ENCODE measurements at places on chromosomes 5 and 9.
A peak's percentile ranks its signal among the peaks of the same experiment; 100 is the strongest.

- peaks cover 20% of the 10 kb centered on the region for H3K4me1 ChIP-seq
- H3K4me3 ChIP-seq = no peak overlapping the region
- H3K27ac ChIP-seq = peak overlapping the region; percentile 81
- no peaks in the 10 kb centered on the region for H3K27me3 ChIP-seq
These were observed 28.3 kb downstream of the ARHGEF28 start for GRCh38 chr5:73654171-73654811.

- H3K4me3 ChIP-seq = no peak overlapping the region
- no peaks in the 10 kb centered on the region for H3K27me3 ChIP-seq
- H3K27ac ChIP-seq = peak overlapping the region; percentile 65
- H3K36me3 ChIP-seq = no peaks in the 10 kb centered on the region
- DNase-seq = no peak
These were observed 72.9 kb downstream of the SERINC5 start for GRCh38 chr5:80182809-80183580.

DNA sequence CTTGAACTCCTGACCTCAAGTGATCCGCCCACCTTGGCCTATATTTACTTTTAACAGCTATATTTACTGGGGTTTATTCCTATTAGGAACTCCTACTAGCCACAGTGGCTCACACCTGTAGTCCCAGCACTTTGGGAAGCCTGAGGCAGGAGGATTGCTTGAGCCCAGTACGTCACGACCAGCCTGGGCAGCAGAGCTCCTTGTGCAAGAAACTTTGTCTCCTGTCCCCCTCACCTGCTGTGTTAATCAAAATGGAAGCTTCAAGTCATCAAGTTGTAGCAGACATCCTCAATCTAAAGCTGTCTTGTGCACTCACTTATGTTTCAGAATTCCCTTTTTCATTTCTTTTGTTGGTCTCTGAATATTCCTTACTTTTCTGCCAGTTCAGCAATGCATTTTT lies 15.0 kb upstream of the SPRY4 start:
- no peaks in the 10 kb centered on the region for H3K4me1 ChIP-seq
- no peak for DNase-seq
- H3K4me3 ChIP-seq = no peak overlapping the region
- H3K27ac ChIP-seq = no peak overlapping the region

GRCh38 chr5:157106630-157107461 lies 2.0 kb downstream of the HAVCR2 start:
- H3K36me3 ChIP-seq = no peaks in the 10 kb centered on the region
- no peak for DNase-seq
- H3K4me1 ChIP-seq = no peaks in the 10 kb centered on the region
- H3K27me3 ChIP-seq = no peaks in the 10 kb centered on the region
- H3K4me3 ChIP-seq = peak overlapping the region; percentile 21
- peak overlapping the region; percentile 79 for H3K27ac ChIP-seq

DNA sequence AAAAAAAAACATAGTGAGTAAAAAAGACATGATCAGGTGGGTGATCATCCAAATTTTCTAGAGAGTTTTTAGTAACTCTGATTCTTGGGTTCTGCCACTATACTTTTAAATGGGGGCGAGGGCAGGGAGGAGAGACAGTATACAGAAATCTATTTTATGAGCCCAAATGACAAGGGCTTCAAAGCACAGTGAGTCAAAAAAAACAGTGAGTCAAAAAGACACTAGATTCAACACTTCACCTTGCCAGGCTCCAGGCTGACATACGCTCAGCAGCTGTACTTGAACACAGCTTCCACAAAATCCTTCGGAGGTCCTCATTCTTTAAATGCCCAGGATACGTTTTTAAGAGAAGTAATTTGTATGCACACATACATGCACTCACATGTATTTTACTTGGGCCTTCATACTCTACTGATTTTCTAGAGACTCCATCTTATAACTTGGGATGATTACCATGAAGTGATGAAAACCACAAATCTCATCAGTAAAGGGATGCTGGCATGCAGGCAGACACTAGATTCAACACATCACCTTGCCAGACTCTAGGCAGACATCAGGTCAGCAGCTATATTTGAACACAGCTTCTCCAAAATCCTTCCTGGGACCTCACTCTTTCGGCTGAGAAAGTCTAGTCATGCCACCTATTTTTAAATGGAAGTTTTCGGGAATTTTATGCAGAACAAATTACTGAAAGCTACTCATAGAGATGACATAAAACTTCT lies 28.8 kb downstream of the NR3C1 start:
- no peak overlapping the region for H3K4me3 ChIP-seq
- peaks cover 35% of the 10 kb centered on the region for H3K4me1 ChIP-seq
- no peak for DNase-seq
- H3K36me3 ChIP-seq = no peaks in the 10 kb centered on the region

- H3K4me3 ChIP-seq = no peak overlapping the region
- DNase-seq = no peak
- peaks cover 12% of the 10 kb centered on the region for H3K36me3 ChIP-seq
- no peak overlapping the region for H3K27ac ChIP-seq
- H3K4me1 ChIP-seq = peaks cover 44% of the 10 kb centered on the region
- no peaks in the 10 kb centered on the region for H3K27me3 ChIP-seq
These were observed 4.4 kb downstream of the NOP16 start for GRCh38 chr5:176383961-176384360.

GRCh38 chr5:65834306-65834705 lies 92.1 kb upstream of the ERBIN start:
- no peak overlapping the region for H3K27ac ChIP-seq
- no peaks in the 10 kb centered on the region for H3K36me3 ChIP-seq
- H3K4me1 ChIP-seq = no peaks in the 10 kb centered on the region
- H3K27me3 ChIP-seq = no peaks in the 10 kb centered on the region
- DNase-seq = no peak
- no peak overlapping the region for H3K4me3 ChIP-seq

GRCh38 chr9:80156262-80156661 lies 584.5 kb downstream of the TLE4 start:
- DNase-seq = no peak
- H3K4me1 ChIP-seq = peaks cover 20% of the 10 kb centered on the region
- no peak overlapping the region for H3K4me3 ChIP-seq
- no peaks in the 10 kb centered on the region for H3K36me3 ChIP-seq
- no peaks in the 10 kb centered on the region for H3K27me3 ChIP-seq

- no peak for DNase-seq
- H3K4me3 ChIP-seq = no peak overlapping the region
These were observed 95.9 kb downstream of the UGCG start for GRCh38 chr9:111992523-111992922.

- no peaks in the 10 kb centered on the region for H3K36me3 ChIP-seq
- no peak overlapping the region for H3K27ac ChIP-seq
- no peaks in the 10 kb centered on the region for H3K27me3 ChIP-seq
- H3K4me3 ChIP-seq = no peak overlapping the region
These were observed 176.4 kb upstream of the MRPS30 start for GRCh38 chr5:44632344-44632743.

- H3K36me3 ChIP-seq = no peaks in the 10 kb centered on the region
- peaks cover 13% of the 10 kb centered on the region for H3K4me1 ChIP-seq
- no peak overlapping the region for H3K4me3 ChIP-seq
- peak overlapping the region; percentile 82 for H3K27ac ChIP-seq
These were observed 108.1 kb downstream of the TMEM174 start for GRCh38 chr5:73280821-73281746.

DNA sequence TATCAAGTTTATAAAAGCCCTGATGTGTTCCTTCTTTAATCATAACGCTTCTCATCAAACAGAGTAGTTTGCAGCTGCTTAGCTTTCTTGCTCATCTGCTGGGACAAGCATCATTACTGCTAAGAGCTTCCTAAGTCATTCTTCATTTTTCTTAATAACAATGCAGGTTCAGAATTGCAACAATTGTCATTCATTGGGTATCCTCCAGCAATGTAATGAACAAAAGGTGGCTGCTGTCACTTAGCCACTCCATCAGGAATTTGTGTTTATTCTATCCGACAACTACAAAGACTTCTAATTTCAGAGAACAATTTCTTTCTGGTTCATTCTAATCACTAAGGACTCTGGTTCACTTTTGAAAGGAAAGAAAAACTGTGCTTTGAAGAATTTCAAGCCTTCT lies 836.7 kb upstream of the CDH10 start:
- H3K27ac ChIP-seq = no peak overlapping the region
- no peaks in the 10 kb centered on the region for H3K36me3 ChIP-seq
- DNase-seq = no peak
- no peak overlapping the region for H3K4me3 ChIP-seq
- no peaks in the 10 kb centered on the region for H3K27me3 ChIP-seq

GRCh38 chr5:154842689-154843530 lies 7.5 kb downstream of the FAXDC2 start:
- no peaks in the 10 kb centered on the region for H3K4me1 ChIP-seq
- no peak overlapping the region for H3K4me3 ChIP-seq
- H3K27ac ChIP-seq = no peak overlapping the region
- H3K27me3 ChIP-seq = no peaks in the 10 kb centered on the region

DNA sequence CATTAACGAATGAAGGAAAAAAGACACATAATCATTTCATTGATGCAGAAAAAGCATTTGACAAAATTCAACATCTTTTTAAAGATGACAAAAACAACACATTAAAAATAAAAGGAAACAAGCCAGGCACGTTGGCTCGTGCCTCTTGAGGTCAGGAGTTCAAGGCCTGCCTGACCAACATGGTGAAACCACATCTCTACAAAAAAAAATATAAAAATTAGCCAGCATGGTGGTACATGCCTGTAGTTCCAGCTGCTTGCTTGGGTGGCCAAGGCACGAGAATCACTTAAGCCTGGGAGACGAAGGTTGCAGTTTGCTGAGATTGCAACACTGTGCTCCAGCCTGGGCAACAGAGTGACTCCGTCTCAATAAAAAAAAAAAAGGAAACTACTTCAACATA lies 77.0 kb downstream of the ERCC6L2 start:
- no peaks in the 10 kb centered on the region for H3K4me1 ChIP-seq
- H3K36me3 ChIP-seq = no peaks in the 10 kb centered on the region
- no peaks in the 10 kb centered on the region for H3K27me3 ChIP-seq
- H3K4me3 ChIP-seq = no peak overlapping the region
- H3K27ac ChIP-seq = no peak overlapping the region

DNA sequence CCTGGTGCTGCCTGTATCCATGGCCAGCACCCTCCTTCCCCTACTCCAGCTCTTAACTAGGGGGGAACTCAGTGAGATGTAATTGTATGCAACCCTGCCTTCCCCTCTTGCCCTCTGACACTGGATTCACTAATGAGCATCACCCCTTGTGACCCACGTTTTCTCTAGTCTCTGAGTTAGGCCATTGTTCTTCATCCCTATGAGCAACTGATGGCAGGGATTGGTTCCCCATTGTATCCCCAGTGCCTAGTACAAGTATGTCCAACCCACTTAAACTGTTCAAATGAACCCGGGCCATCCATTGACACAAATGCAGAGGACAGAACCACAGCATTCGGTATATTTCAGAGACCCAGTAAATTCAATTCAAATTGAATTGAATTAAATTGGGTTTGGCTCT lies 77.6 kb upstream of the ASTN2 start:
- H3K27ac ChIP-seq = no peak overlapping the region
- no peaks in the 10 kb centered on the region for H3K27me3 ChIP-seq

DNA sequence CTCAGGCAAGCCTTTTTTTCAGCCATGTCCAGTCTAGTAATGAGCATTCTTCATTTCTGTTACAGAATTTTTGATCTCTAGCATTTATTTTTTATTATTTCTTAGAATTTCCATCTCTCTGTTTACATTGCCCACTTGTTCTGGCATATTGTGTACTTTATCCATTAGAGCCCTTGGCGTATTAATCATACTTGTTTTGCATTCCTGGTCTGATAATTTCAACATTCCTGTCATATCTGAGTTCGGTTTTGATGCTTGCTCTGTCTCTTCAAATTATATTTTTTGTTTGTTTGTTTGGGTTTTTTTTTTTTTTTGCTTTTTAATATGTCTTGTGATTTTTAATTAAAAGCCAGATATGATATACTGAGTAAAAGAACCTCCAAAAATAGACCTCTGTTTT lies 23.0 kb upstream of the JAK2 start:
- H3K4me3 ChIP-seq = no peak overlapping the region
- no peaks in the 10 kb centered on the region for H3K36me3 ChIP-seq
- no peak for DNase-seq
- no peaks in the 10 kb centered on the region for H3K27me3 ChIP-seq
- H3K27ac ChIP-seq = no peak overlapping the region

- no peak for DNase-seq
- no peak overlapping the region for H3K4me3 ChIP-seq
- H3K27me3 ChIP-seq = no peaks in the 10 kb centered on the region
These were observed 548.6 kb downstream of the CSNK1G3 start for GRCh38 chr5:124060413-124061067.

DNA sequence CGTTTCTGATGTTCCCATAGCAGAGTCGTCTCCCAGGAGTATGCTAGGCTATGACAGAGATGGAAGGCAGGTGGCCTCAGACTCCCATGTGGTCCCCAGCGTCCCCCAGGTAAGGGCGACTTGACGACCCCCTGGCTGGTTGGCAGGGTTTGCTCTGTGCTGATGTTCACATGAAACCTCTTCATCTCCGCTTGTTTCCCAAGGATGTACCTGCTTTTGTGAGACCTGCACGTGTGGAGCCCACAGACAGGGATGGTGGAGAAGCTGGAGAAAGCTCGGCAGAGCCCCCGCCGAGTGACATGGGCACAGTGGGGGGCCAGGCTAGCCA lies 108.3 kb downstream of the WNK2 start:
- no peaks in the 10 kb centered on the region for H3K27me3 ChIP-seq
- no peak for DNase-seq
- no peaks in the 10 kb centered on the region for H3K4me1 ChIP-seq

DNA sequence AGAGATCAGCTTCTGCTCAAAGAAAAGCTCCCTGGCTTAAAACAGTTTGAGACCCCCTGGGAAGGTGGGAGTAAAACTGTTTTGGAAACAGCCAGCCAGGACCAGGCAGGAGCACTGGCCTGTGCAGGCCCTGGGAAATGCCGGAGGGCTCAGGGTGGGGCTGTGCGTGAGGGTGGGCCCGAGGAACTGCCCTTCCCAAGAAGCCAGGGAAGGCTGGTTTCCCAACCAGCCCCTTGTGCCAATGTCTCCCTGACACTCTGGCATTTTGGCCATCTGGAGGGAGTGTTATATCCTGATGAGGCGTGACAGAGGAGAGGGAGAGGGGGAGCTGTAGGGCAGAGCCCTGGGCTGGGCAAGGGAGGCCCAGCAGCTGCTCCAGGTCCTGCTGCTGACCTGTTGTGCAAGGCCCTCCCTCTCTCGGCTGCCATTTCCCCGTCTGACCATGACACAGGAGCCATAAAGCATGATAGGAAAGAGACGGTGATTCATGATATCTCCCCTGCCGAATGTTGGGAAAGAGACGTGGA lies 16.1 kb downstream of the OLFML2A start:
- peaks cover 8% of the 10 kb centered on the region for H3K36me3 ChIP-seq
- no peak for DNase-seq
- no peak overlapping the region for H3K4me3 ChIP-seq
- H3K27ac ChIP-seq = peak overlapping the region; percentile 54
- H3K4me1 ChIP-seq = peaks cover 52% of the 10 kb centered on the region
